ENCODE measurements at places on chromosomes 4 and X.

- no peak for ATAC-seq
These were observed 131.2 kb upstream of the PAK3 start for GRCh38 chrX:110964786-110965185.

- no peak for ATAC-seq
These were observed 61.7 kb downstream of the GPR82 start for GRCh38 chrX:41785685-41786084.

GRCh38 chr4:164402554-164402953, 351.4 kb upstream of the SMIM31 start:
- no peak for ATAC-seq

DNA sequence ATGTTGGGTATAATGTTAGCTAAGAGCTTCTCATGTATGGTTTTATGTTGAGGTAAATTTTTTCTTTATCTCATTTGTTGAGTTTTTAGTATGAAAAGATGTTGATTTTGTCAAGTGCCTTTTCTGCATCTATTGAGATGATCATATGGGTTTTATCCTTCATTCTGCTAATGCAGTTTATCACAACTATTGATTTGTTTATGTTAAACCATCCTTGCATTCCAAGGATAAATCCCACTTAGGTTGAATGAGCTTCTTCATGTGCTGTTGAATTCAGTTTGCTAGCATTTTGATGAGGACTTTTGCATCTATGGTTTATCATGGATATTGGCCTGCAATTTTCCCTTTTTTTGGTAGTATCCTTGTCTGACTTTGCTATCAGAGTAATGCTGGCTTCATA, 93.3 kb downstream of the SYTL5 start:
- no peak for ATAC-seq

GRCh38 chrX:63657821-63658220, 127.2 kb downstream of the ARHGEF9 start:
- no peak for ATAC-seq

DNA sequence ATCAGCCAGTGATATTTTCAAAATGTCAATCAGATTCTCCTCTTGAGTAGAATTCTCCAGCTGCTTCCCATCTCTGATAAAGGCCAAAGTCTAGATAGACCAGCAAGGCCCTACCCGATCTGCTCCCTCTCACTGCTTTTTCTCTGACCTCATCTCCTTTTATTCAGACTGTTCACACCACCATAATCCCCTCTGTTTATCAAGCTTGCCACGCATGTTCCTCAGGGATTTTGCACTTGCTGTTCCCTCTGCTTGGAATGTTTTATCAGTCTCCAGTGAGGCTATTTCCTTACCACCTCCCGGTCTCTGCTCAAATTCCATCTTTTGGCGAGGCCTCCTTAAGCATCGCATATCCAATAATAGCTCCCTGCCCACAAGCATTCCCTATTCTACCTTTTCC, 20.1 kb downstream of the NOCT start:
- ATAC-seq: no peak

GRCh38 chr4:61067381-61067780, 132.7 kb upstream of the ADGRL3 start:
- ATAC-seq: no peak

GRCh38 chrX:101276238-101276637, 14.9 kb downstream of the TAF7L start:
- no peak for ATAC-seq

DNA sequence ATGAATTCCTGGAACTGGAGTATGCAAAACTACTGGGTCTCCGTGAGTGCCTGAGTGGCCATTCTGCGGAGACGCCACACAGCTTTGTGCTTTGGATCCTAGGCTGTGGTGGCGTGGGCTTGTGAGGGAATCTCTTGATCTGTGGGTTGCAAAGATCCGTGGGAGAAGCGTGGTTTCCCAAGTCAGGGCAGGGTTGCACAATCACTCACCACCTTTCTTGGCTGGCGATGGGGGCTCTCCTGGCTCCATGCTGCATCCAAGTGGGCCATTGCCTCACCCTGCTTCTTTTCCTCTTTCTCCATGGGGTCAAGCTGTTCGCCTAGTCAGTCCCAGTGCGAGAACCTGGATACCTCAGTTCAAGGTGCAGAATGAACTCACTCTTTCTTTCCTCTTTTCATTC, 62.5 kb downstream of the SLAIN2 start:
- no peak for ATAC-seq

GRCh38 chrX:40411340-40412111, 169.2 kb upstream of the ATP6AP2 start:
- no peak for ATAC-seq

GRCh38 chr4:37451656-37452055, 207.1 kb downstream of the NWD2 start:
- ATAC-seq: no peak

- no peak for ATAC-seq
These were observed 230.8 kb upstream of the ANKRD50 start for GRCh38 chr4:124943145-124943889.

GRCh38 chr4:166091912-166092510, 219.0 kb downstream of the TLL1 start:
- ATAC-seq: no peak

- no peak for ATAC-seq
These were observed 228.8 kb downstream of the THOC2 start for GRCh38 chrX:123504047-123504446.

DNA sequence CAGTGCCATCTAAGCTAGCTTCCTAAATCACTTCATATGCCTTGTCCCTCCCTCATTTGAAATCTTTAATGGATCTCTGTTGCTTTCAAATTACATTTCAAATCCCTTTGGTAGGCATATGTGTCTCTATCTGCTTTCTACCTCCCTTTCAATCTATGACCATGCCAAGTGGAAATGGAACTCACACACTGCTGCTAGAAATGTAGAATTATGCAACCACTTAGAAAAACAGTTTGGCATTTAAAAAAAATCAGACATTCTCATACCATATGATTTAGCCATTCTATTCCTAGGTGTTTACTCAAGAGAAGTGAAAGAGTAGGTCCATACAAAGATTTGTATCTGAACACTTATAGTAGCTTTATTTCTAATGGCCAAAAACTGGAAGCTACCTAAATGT, 413.5 kb upstream of the INTU start:
- no peak for ATAC-seq

- ATAC-seq: no peak
These were observed 124.0 kb upstream of the CLNK start for GRCh38 chr4:10808591-10808990.

- ATAC-seq: no peak
These were observed 22.1 kb downstream of the BEX3 start for GRCh38 chrX:103398421-103398864.

- ATAC-seq: no peak
These were observed 330.5 kb upstream of the ZFP42 start for GRCh38 chr4:187665086-187665485.

GRCh38 chr4:74056858-74057562, 18.5 kb upstream of the CXCL3 start:
- ATAC-seq: no peak

- ATAC-seq: no peak
These were observed 24.2 kb upstream of the CSF2RA start for GRCh38 chrX:1244164-1245076.

DNA sequence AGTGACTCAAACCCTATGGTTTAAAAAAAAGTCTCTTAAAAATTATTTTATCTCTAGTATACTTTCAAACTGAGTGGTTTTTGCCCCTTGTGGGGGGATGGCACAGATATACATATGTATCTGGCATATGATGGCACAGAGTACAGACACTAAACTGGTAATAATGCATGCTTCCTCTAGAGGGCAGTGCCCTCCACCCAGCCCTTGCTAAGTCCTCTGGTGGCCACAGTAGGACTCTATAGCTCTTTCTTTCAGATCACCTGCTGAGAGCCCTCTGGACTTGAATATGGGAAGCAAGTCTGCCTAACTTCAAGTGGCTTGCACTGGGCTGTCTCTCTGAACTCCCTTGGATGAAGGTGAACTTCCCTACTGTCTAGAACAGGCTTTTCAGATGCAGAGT, 66.3 kb downstream of the TSPAN7 start:
- ATAC-seq: peak; percentile 63

DNA sequence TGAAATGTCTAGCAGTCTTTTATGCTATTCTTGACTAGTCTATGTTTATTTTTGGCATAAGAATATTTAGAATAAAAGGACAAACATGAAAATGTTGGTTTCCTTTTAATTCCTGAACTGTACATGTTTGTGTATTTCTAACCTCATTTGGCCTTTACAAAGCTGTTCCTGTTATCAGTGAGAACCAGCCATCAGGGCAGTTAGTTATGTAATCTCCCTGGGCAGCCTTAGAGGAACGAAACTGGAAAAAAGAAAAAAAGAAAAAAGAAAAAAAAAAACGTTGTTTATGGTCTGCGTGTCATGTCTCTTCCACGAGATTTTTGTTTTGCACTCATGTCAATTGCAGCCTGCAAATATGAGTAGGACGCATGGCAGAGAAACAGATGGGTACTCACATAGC, 193.7 kb downstream of the MAGEB5 start:
- ATAC-seq: no peak

DNA sequence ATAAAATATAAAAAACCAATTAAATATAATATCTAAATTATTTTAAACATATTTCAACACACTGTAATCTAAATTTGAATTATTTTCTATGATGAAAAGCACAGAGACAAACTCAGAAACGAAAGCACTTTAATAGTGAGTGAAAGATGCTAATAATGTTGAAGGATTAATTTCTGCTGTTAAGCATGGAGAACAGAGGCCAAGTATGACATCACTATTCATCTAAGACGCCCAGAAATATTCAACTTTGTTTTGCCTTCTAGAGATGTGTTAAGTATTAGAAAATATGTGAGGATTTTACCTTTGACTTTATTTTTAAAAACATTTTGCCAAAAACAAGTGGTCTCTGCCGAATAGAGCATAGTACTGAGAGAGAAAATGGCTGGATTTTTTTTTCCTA, 19.3 kb downstream of the ARHGEF6 start:
- ATAC-seq: no peak

GRCh38 chrX:53483838-53484405, 49.8 kb upstream of the HSD17B10 start:
- ATAC-seq: no peak

GRCh38 chr4:71607780-71608677, 175.8 kb downstream of the GC start:
- ATAC-seq: no peak

DNA sequence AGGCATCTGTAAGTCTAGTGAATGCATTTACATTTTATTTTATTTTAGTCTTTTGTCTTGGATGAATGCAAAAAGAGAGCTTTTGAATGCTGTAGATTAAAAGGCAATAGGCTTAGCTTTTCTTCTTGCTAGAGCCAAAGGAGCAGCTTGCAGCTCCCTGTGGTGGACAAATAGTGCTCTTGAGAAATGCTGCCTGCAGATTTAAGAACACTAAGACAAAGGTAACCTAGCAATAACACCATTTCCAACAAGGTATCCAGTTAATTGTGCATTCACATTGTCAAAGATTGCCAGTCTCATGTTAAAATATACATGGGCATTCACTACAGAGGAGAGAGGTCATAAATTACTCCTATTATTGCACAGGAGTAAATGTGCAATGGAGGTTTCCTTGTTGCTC, 859.2 kb upstream of the PRKX start:
- no peak for ATAC-seq

- ATAC-seq: peak; percentile 69
These were observed 10.0 kb upstream of the ELF4 start for GRCh38 chrX:130120321-130120731.

GRCh38 chr4:4323705-4324534, 33.9 kb downstream of the ZBTB49 start:
- no peak for ATAC-seq

DNA sequence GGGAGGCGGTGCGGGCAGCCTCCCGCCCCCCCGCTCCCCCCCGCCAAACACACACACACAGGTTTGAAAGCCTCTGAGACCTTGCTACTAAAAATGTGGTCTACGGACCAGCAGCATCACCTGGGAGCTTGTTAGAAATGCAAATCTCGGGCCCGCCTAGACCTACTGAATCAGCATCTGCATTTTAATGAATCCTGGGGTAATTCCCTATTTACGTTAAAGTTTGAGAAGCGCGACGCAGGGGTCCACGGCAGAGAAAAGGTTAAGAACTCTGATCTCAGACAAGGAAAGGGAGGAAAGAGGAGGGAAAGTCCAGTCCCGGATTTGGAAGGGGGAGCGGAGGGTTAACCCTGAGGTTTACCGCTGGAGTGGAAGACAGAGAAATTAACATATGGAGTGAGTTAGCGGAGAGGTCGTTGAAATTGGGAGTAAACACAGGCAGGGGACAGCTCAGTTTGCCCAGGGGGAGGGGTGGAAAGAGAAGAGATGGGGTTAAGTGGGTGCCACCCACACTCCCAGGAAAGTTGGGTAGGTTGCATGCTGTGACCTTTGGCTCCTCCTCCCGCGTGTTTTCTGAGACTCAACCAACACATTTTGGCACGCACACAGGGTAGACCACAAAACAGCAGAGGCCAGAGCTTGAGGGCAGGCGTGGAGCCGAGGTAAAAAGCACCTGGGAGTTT, 483.6 kb downstream of the BCOR start:
- ATAC-seq: peak; percentile 86

GRCh38 chrX:17944833-17945497, 83.9 kb upstream of the RAI2 start:
- no peak for ATAC-seq

DNA sequence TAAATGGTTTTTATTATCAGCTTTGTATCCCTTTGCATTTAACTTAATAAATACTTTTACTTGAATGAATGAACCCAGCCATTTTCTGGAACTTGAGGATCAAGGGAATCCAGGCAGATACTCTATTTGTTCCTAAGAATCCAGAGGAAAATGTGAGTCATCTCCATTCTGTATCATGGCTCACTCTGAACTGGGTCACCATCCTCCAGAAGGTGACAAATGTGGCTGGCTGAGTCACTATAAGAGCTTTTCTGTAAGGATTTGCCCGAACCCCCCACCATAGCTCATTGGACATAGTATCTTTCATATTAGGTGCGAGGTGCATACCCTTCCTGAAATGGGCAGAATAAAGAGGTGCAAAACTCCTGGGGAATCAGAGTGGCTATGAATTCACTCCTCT, 25.8 kb downstream of the RTL9 start:
- no peak for ATAC-seq

DNA sequence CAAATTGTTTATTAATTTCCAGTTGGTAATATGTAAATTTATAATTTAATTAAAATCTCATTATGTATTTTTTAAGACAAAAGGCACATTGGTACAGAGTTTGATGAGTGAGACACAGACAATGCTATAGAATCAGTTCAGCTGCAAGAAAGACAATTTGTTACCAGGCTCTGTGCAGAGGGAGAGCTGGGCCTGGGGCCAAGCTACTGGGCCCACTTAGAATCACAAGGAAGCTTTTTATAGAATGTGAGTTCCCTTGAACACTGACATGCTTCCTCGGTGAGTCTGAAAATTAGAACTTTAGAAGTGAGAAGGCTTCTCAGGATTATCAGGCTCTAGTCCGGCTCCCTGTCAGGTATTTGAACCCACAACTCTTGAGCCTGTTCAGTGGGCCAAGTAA, 129.0 kb downstream of the AFF2 start:
- ATAC-seq: no peak

GRCh38 chrX:146127617-146128016, 310.0 kb downstream of the SLITRK2 start:
- no peak for ATAC-seq

- no peak for ATAC-seq
These were observed 30.6 kb upstream of the NSUN7 start for GRCh38 chr4:40719008-40719623.

GRCh38 chrX:77444545-77444944, 2.6 kb upstream of the FGF16 start:
- no peak for ATAC-seq

- peak; percentile 13 for ATAC-seq
These were observed 1.9 kb upstream of the SEPTIN6 start for GRCh38 chrX:119694601-119695534.

Data from stimulated activated memory B cell treated with anti-CD40 and anti-IgM and Interleukin-4, amounts not matched to agents 10 μg/mL and 1 μg/mL and 100 μg/mL, for 72 hours (primary cell).